ENCODE measurements at places on chromosomes 2 and 18.

DNA sequence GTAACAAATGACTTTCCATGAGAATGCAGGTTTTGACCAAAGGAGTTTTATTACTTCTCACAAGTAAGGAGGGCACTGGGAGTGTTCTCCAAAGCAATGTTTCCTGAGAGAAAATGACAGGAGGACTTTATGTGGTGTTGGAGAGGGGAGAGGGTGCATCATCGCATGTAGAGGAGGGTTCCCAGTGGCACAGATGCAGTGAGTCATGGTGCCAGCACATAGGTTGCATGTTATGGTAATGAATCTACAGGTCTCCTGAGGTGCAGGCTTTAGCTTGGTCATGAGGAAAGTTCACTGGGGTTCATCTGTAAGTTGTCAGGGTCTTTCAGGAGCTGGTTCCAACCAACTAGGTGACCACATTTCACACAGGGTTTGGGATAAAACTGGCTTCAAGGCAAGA lies 30.4 kb downstream of the NAT8 start:
- DNase-seq = peak; percentile 46

DNA sequence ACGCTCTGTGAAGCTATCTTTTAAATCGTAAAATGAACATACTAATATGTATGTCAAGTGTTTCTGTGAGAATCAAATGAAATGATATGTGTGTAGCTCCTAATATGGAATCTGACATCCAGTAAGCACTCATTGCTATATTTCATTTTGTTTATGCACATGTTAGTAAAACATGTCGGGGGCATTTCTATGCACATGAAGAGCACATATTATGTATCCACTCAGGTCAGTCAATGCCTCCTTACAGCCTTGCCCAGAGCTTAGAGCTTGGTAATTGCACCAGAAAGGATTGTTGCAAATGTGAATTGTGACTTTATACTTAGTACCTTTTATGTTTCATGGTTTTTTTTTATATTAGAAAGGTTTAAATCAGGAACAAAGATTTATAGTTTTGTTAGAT lies 463.7 kb upstream of the HNMT start:
- no peak for DNase-seq

- no peak for DNase-seq
Observed at GRCh38 chr2:197121255-197121654, 189.3 kb downstream of the ANKRD44 start.

DNA sequence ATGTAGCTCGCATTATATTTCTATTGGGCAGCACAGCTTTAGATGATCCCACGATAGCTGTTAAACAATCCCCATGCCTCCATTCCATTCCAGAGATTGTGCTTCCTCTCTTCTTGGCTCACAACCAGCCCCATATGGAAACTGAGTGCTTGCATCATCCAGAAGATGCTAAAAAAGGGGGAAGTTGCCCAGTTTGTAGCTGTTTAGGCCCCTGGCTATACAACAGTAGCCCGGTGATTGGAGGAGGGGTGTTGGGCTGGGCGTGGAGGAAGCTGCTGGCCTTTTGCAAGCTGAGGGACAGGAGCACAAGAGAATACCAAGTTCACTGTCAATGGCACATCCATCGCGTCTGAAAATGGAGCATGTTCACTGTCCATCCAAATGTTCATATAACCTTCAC lies 360.2 kb downstream of the ALK start:
- DNase-seq = no peak

- DNase-seq = no peak
Observed at GRCh38 chr2:217801711-217802110, 201.1 kb downstream of the TNS1 start.

- DNase-seq = no peak
Observed at GRCh38 chr2:68980956-68981355, 6.5 kb downstream of the GKN1 start.

- DNase-seq = no peak
Observed at GRCh38 chr2:194822657-194823056, 834.4 kb upstream of the SLC39A10 start.

DNA sequence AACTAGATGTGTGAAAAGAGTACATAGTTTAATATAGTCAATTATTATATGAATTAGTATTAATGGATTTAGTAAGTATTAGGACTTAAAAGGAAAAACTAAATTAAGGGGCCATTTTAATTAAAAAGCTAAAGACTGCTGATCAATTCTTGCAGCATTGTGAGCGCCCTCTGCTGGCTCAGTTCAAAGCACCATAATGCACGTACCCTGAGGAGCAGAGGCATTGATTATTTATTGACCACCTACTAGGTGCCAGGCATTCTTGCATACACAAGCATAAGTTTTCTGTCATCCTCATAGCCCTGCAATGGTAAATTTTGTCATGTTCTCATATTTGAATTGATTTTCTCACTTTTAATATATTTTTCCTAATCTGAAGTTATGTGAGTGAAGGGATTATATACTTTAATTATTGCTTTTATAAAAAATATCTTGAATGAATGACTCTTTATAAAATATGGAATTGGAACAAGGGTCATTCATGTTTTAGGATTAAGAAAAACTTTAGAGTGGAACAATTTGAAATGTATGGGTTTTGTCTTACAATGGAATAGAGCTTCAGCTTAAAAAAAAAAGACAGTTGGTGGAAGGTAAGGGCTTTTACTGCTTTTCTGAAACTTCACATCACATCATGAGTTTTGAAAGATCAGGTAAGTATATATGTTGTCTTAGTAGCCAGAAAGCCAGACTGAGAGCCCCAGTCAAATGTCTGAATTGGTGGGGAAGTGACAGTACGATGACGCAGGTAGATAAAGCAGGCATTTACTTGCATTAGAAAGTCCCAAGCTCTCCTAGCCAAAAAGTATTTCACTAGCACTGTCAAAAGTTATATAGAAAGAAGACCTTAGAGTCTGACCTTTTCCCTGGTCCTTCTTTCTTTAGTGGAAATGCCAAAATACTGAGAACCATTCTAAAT lies 9.7 kb downstream of the ITGA4 start:
- peak; percentile 51 for DNase-seq

All from LHCN-M2 (cell line).